Stimulated activated CD4-positive, alpha-beta T cell treated with anti-CD3 and anti-CD28 coated beads, Interleukin-1b, Interleukin-23, amount 100 ng/mL, for 24 hours (primary cell): ENCODE measurements at places on chromosomes 4 and X.

DNA sequence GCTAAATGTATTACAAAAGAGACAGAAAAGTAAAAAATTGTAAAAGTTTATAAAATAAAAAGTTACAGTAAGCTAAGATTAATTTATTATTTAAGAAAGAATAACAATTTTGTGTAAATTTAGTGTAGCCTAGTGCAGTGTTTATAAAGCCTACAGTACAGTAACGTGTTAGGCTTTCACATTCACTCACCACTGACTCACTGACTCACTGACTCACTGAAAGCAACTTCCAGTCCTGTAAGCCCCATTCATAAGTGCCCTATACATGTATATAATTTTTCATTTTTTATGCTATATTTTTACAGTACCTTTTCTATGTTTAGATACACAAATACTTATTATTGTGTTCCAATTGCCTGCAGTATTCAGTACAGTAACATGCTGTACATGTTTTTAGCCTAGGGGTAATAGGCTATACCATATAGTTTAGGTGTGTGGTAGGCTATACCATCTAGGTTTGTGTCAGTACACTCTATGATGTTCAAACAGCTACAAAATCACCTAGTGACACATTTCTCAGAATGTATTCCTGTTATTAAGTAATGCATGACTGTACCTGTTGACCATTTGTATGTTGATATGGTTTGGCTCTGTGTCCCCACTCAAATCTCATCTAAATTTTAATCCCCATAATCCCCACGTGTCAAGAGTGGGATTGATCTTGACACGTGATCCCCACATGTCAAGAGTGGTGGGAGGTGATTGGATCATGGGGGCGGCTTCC lies 57.9 kb downstream of the CFAP299 start:
- no peak for DNase-seq

GRCh38 chrX:137425986-137426385 lies 139.9 kb upstream of the ZIC3 start:
- no peak for DNase-seq

- peak; percentile 21 for DNase-seq
Observed at GRCh38 chr4:87985097-87985886, 9.8 kb downstream of the SPP1 start.

DNA sequence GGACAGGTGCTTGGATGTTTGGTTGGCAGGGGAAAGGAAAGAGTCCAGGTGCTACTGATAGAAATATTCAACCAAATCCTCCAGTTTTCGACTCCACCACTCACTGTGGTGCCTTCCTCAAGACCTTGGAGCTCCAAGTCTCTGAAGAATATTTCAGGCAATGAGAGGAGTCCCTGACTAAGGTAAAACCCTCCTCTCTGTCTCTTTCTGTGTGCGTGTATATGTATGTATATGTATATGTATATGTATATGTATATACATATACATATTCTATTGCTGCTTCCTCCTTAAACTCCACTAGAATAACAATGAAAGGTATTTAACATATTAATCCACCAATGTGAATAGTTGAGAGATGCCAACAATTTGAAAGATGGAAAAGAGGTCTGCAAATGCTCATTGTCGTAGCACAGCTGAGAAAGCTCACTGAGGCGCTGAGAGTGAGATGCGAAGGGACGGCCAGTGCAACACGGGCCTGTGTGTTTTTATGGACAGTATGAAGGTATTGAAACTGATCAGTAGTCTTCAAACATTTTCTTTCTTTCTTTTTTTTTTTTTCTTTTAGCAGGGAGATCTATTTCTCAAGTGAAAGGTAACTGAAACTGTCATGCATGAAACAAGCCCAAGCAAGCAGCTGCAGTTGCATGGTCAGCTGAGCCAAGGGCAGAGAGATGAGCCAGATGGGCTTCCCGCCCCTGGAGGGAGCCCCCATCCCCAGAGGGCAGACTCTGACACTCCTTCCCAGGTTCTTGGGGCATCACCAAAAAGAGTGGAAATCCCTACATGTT lies 41.1 kb upstream of the HS3ST1 start:
- no peak for DNase-seq

GRCh38 chr4:186651181-186651603 lies 72.5 kb downstream of the FAT1 start:
- DNase-seq = no peak

DNA sequence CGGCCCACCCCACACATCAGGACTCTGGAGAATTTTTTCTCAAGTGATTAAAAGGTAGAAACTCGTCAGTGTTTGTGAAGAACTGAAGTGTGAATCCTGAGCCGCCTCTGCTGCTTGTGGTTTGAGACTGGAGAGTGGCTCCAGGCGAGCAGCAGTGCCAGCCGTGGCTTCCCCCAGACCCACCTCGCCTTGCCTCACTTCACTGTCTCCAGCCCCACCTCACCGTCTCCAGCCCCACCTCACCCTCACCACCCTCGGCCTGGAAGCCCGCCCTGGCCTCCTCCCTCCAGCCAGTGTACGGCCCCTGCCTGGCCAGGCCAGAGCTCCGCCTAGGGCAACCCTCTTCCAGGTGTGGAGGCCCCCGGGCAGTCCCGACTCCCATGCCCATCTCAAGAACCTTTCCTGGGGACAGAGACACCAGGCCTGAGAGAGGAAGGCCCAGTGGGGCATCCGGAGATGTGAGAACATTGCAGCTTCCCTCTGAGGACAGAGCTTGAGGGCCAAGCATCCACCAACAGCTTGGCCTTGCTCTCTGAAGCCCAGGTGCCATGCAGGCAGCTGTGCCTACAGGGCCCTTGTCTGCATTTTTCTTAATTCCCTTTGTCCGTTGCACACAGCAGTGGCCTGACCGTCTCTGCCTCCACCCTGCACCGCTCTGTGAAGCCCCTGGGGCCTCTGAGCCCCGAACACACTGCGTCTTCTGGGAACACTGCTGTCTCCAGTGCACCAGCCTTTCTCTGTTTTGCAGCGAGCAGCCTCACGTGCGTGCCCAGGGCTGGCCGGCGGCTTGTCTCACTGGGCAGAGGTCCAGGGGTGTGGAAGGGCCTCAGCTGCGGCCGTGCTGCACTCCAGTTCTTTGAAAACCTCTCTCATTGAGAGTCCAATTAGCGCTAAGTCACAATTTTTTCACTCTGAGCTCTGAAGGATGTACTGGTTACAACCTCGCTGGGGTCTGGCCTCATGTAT lies 13.8 kb downstream of the SH3BP2 start:
- no peak for DNase-seq

GRCh38 chrX:8988446-8988845 lies 45.5 kb downstream of the FAM9B start:
- DNase-seq = no peak

DNA sequence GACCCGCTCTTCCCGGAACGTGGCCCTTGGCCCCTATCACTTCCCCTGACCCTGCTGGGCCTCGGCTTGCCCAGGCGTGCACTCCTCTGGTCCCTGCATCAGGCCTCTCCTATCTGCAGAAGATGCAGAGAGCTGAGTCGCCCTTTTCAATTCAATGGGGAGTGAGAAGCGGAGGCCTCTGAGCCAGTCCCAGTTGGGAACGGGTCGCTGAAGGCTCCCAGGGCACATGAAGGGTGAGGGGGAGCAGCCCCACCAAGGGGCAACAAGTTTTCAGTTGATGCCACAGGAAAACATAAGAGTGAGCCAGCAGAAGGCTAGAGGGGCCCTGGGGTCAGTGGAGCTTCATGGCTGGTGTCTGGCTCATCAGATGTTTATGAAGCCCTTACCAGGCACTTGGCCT lies 17.1 kb downstream of the PSAPL1 start:
- DNase-seq = no peak

DNA sequence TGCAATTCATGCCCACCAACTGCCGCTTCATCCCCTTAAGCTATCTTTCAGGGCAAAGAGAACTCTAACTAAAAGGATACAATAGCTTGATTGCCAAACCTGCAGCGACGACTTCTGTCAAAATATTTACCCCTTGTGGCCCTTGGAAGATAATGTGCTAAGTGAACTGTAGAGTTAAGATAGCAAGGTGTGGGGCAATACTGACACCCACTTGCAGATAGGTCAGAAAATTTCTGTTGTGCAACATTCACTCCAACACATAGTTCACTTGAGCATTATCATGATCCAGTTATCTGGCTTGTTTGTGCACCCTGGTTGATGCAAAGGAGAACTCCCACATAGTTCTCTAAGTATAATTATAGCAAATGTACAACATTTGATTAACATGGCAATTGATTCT lies 55.6 kb downstream of the RHOXF2B start:
- no peak for DNase-seq

- no peak for DNase-seq
Observed at GRCh38 chr4:181477591-181477990, 765.6 kb upstream of the TENM3 start.

GRCh38 chr4:60744767-60745166 lies 455.4 kb upstream of the ADGRL3 start:
- DNase-seq = no peak

- DNase-seq = no peak
Observed at GRCh38 chrX:17527135-17527701, 152.2 kb downstream of the NHS start.

DNA sequence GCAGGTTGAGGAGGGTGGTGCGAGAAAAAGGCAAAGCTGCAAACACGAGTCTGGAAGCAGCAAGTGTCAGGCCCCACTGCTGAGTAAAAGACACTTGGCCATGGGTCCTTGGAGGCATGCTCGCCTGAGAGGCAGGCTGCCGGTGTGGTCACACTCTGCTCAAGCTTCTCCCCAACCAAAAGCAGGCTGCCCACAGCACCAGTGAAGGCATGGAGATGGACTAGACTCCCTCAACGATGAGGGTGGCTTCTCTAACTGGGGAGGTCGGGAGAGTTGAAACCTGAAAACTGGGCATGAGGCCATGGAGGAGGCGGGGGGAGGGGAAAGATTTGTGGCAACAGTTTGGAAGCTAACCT lies 86.5 kb downstream of the ATG4A start:
- DNase-seq = no peak

DNA sequence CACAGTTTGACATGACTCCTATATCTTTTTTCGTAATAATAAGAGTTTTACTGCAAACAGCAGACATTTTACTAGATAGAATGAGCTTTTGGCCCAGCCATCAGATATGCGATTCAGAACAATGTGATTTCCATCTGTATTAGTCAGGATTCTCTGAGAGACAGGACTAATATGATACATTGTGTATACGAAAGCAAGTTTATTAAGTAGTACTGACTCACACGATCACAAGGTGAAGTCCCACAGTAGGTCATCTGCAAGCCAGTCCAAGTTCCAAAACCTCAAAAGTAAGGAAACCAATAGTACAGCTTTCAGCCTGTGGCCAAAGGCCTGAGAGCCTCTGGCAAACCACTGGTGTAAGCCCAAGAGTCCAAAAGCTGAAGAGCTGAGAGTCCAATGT lies 24.1 kb downstream of the CXCL8 start:
- no peak for DNase-seq

DNA sequence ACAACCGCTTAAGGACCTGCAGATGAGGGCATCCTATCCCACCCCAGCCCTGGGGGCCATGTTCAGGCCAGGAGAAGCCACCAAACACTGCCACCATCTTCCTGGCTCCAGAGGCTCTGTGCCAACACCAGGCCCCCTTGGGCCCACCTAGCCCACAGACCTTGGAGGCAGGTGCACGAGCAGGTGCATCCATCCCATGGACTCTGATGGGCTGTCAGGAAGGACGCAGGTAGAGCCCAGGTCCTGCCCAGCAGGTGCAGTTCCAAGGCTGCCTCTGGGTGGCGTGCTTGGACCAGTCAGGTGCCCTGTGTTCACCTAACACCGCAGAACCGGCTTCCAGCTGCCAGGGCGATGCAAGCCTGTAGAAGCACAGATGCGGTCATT lies 22.8 kb upstream of the PDE6B start:
- peak; percentile 49 for DNase-seq

DNA sequence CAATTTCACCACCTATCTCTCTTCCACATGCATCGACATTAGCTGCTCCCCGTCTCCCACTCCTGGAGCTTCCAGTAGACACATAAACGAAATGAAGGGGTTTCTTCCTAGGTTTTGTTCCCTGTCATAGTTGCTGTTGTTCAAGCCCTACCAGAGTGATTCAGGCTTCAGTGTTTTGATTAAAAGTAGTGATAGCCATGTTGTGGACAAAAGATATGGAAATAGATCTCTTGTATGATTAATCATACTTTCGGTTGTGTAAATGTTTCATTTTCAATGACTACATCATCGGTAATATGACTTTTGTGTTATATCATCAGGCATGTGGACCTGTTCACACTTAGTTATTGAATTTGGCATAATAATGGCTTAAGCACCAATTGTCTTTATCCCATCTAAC lies 96.5 kb upstream of the KLF3 start:
- no peak for DNase-seq

DNA sequence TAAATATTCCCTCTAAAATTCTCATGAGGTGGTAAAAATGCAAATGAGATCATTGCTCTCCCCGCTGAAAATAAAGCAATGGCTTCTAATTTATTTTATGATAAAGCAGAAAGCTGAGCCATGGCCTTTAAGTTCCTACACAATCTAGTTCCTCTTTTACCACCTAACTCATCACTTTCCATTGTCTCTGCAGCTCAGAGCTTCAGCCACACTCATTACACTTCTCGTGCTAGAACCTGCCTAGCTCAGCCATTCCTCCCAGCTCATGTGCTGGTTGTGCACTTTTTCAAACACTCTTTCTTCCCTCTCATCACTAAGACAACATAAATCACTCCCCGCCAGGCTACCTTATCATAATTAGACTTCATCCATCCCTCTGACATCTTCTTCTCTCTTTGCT lies 1112.1 kb upstream of the PRKX start:
- DNase-seq = no peak
